ENCODE measurements at places on chromosomes 11 and 22.

GRCh38 chr11:43399983-43400630 lies 41.4 kb downstream of the TTC17 start:
- DNase-seq = peak; percentile 14

- no peak for DNase-seq
Observed at GRCh38 chr11:44443836-44444769, 121.4 kb upstream of the CD82 start.

DNA sequence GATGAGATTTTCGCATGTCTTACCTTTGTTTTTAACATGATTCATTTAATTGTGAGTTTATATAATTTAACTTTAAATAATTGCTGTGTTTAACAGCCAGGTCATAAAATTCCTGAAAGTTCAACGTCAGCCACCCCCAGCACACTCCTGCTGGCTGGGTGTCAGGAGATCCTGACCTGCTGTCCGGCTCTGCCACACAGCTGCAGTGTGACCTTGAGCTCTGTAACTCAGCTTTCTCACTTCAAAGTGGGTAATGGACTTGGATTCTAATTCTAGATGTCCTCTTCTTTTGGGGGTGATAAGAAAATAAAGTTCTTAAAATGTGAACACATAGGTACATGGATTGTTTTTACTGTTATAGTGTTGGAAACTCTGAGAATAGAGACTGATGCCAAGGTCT lies 10.9 kb downstream of the VPS26B start:
- no peak for DNase-seq

DNA sequence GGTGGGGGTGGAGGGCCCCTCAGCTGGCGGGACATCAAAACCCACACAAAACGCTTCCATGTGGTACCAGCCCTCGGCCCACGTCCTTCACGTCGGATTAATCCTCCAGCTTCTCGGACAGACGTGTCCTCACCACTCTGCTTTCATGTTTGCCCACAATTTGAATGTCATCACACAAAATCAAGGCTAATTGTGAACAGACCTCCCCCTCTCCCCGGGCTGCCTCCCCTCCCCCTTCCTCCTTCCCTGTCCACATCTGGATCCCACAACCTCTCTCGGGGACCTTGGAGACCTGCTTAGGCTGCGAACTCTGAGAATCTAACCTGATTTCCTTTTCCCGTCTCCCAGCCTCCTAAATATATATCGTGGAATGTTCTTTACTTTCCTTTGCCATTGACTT lies 262.9 kb downstream of the MN1 start:
- DNase-seq = no peak

GRCh38 chr22:40491990-40492631 lies 121.7 kb downstream of the SGSM3 start:
- DNase-seq = no peak

DNA sequence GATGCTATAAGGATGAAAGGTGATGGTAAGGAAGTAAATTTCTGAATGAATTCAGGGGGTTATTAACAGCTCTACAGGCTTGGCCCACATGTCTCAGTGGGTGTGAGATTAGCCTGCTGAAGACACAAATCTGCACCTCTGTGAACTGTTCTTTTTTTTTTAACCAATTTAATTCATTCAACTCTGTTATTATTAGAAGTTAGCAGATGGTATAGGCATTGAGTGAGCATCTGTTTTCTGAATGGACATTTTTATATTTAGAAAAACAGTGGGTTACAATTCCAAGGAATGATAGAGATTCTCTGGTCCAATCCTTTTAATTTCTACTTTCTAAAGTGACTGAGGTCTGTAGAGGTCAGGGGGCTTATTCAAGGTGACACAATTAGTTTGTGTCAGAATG lies 122.0 kb upstream of the SORL1-AS1 start:
- DNase-seq = no peak

Data from EL (cell line).